ENCODE measurements at places on chromosomes 2 and 18. TPM values are rescaled to one million over a fixed set of nuclear protein-coding genes. Genes with fewer than 3 reads are reported as not detected.

Gene TLX2
- total RNA-seq = 0.08 TPM

DNA sequence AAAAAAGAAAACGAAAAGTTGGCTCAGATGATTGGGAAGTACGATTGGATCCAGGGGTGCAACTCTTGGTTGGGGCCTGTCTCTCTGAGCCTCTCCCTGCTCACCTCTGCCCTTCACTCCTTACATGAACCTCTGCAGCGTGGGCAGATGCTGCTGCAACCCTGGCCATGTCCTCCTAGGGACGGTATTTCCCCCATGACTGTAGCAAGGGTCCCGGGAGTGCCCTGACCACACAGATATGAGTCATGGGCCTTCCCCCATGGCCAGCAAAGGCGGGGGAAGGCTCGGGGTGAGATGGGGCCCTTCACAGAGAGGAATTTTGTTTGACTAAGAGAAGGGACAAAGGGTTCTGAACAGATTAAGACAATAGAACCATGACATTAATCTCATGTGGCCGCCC is 129.0 kb downstream of the NCK2 start:
- no peak for DNase-seq

Gene GPR75
- 1.6 TPM for total RNA-seq

Gene SLC11A1
- 3.3 TPM for total RNA-seq

GRCh38 chr2:175490360-175490791 is 308.9 kb upstream of the ATP5MC3 start:
- DNase-seq = no peak
